Fibroblast of skin of back (primary cell): ENCODE measurements at places on chromosomes 1 and 21.

GRCh38 chr1:164753521-164754077, 194.6 kb downstream of the PBX1 start:
- DNase-seq: no peak

- DNase-seq: peak; percentile 8
These were observed 4.0 kb downstream of the H3-3A start for GRCh38 chr1:226066415-226067078.

DNA sequence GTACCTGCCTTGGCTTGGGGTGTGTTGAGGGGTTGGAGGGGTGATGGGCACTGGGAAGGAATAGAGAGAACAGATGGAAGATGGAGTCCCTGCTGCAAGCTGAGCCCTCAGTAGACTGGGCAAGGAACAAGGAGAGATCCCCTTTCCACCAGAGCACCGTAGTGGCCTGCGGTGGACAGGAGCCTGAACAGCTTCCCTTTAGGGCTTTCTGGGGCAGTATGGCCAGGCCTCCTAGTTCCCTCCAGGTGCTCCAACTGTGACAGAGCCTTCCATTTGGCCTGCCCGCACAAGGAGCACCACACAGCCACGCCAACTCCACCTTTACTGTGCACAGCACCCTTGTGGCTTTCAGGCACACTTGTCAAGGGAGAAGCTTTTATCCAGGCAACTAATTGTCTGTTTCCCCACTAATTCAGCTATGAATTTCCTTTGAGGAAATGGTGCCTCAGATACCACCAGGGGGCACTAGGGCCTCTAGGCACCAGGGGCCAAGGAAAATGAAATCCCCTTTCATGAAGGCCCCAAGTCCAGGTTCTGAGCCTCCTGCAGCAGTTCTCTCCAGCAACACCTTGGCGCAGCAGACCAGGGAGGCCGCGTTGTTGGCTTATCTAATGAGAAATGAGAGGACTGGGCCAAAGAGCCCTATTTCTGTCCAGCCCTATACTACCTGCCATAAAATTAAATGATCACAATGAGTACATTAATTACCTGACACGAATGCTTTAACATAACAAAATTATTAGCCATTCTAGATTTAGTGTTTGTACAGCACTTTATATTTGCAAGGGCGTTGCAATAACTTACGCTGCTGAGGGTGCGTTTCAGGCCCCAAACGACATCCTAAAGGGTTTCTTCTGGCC, 23.1 kb upstream of the ERI3 start:
- DNase-seq: peak; percentile 48

DNA sequence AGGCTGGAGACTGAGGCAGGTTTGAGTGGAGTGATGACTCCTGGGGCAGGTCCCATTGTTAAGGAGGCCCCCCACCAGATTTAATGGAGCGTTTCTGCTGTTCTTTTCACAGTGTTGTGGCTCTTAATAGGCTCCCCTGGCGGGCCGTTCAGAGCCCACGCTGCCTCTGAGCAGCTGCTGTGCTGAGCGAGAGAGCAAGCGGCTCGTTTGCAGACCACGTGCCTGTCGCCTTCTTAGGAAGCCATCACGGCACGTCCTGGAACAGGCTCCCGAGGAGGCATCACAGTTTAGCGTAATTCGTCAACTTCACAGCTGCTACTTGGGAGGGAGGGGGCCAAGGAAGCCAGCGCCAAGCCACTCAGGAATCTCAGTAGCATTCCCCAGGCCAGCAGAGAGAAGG, 70.5 kb upstream of the CTTNBP2NL start:
- DNase-seq: no peak

- no peak for DNase-seq
These were observed 344.5 kb downstream of the SMYD3 start for GRCh38 chr1:246162560-246162959.

DNA sequence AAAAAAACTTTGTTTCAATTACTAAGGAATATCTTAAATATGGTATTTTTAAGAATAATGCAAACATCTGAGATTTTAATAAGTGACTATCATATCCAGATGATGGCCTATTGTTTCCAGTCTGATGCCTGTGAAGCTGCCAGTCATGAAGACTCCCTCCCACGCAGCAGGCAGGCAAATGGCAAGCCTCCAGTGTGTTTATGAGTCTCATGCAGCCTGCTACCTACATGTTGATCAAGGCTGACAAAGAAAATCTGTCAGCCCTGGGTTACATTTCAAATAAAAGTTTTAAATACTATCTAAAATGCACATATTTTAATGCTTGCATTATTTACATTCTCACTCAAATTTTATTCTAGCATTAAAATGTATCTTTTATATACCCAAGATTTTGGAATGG, 137.6 kb upstream of the RNPC3 start:
- no peak for DNase-seq

GRCh38 chr1:150972417-150972940, 2.2 kb downstream of the CERS2 start:
- DNase-seq: no peak

DNA sequence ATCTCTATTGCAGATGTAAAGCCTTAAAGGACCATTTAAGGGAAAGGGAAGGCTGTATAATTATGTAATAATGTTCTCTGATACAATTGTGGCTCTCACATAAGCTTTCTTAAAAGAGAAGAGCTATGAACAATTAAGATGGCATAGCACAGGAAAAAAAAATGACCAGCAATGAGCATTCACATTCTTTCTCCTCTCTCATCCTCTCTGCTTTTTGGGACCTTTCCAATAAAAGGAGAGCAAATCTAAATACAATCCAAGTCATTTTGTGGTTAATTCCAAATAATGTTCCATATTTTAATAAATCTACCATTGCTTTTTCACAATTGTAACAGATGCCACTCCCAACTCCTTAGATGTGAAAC, 23.5 kb downstream of the SMYD3 start:
- DNase-seq: peak; percentile 42

- DNase-seq: no peak
These were observed 16.5 kb downstream of the ATP1B1 start for GRCh38 chr1:169122976-169123375.

- no peak for DNase-seq
These were observed 195.2 kb downstream of the RHOU start for GRCh38 chr1:228930479-228930957.

DNA sequence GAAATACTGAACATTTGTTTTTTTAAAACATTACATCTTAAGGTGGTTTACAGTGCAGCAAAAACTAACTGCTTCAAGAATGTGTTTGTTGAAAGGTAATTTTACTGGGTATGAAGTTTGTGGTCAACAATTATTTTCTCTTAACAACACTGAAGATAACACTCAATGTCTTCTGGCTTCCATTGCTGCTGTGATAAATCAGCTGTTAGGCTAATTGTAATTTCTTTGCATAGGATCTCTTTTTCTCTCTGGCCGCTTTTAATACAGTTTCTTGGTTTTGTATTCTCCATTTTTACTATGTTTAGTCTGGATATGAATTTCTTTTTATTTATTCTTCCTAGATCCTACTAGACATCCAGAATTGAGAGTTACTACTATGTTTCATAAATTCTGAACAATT, 44.9 kb downstream of the DOCK7 start:
- no peak for DNase-seq
